ENCODE measurements at places on chromosomes 16 and 17.

DNA sequence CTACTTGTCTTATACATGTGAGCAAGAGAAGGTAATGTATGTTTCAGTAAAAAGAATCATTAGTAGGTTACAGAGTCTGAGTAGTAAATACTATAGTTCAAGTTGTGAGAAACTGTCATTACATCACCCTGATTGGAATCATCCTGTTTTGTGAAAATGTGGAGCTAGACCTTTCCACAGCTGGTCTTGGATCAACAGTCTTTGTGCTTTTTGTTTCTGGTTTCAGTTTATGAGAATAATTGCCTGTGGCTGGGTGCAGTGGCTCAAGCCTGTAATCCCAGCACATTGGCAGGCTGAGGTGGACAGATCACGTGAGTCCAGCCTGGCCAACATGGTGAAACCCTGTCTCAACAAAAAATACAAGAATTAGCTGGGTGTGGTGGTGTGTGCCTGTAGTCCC lies 19.7 kb upstream of the SHISA9 start:
- no peak for DNase-seq

GRCh38 chr17:64067657-64068056 lies 47.2 kb upstream of the ICAM2 start:
- no peak for DNase-seq

GRCh38 chr16:12574721-12575120 lies 229.0 kb downstream of the CPPED1 start:
- DNase-seq: no peak

- DNase-seq: no peak
Observed at GRCh38 chr17:71976011-71976649, 144.7 kb upstream of the SOX9 start.

DNA sequence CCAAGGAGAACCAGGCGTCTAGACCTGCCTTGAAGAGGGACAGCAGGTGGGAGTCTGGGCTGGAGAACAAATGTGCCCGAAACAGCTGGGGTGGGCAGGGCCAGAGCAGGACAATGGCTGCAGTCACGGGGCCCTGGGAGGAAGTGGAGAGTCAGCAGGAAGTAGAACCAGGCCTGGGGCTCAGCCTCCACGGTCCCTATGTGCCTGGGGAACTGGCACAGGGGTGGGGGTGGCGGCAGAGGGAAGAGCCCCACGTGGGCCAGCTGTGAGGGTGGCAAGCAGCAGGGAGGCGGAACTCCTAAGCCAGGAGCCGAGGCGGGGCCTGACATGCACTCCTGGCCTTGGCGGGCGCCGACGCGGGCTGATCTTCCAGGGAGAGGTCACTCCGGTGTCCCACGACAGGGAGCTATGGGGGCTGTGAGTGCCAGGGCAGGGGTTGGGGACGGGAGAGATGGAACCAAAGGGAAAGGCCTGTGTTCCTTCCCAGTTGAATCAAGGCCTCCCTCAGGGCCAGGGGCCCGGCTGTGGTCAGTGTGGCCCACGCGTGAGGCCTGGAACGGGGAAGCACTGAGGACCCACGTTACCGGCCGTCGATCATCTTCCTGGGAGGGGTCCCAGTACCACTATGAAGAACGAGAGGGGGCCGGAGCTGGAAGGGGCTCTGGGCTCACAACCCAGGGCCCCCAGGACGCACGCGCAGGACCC lies 42.7 kb downstream of the TIMM22 start:
- DNase-seq: no peak

- no peak for DNase-seq
Observed at GRCh38 chr17:3641717-3642486, 5.3 kb downstream of the CTNS start.

DNA sequence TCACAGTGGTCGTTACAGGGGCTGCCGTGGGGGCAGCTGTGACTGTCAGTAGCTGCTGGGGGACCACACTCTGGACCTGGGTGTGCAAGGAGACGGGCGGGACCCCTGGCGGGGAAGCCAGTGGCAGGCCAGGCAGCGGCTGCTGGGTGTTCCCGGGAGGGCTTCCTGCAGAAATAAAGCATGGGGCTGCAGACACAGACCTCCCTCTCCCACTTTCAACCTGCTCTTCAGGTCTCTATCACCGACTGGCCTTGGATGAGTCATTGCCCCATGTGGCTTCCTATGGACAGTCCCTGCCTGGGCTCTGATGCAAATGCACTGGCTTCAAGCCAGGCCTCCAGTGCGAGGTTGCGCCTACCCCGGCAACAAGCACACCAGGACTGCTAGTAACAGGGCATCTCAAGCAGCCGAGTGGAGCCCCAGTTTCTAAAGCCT lies 17.2 kb downstream of the SREBF1 start:
- DNase-seq: no peak

GRCh38 chr16:67460961-67461360 lies 20.0 kb downstream of the ATP6V0D1 start:
- no peak for DNase-seq

DNA sequence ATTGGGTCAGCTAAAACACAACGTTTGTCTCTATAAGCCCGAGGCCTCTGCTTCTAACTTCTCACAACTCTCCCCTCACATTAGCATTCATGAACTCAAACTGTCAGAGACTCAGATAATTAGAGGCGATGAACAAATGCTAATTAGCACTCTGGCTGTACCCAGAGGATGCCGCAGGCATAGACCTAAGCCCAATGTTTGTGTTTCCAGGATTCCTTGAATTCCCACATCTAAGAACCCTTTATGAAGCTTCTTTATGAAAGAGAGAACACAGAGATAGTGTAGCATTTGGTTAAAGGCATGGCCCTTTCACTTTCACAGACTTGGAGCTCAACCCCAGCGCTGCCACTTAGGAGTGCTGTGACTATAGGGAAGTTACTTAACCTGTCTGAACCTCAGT lies 512.2 kb downstream of the GRIN2A start:
- no peak for DNase-seq

DNA sequence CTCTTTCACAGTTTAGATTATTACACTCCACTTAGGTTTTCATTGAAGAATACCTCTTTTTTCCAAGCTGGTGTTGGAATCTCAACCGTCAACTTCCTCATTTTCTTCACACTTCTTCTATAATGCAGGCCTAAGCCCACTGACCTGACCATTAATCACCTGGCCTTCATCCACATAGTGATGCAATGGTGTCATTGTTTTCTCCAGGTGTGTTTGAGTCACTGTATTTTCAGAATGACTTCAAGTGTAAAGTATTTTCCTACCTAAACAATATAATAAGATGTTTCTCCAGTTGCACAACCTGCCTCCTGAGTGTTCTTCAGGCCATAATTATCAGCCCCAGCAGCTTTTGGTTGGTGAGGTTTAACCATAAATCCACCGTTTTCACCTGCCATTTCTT lies 1675.1 kb downstream of the TP53TG3F start:
- no peak for DNase-seq

- no peak for DNase-seq
Observed at GRCh38 chr16:77304877-77305276, 105.7 kb downstream of the SYCE1L start.

DNA sequence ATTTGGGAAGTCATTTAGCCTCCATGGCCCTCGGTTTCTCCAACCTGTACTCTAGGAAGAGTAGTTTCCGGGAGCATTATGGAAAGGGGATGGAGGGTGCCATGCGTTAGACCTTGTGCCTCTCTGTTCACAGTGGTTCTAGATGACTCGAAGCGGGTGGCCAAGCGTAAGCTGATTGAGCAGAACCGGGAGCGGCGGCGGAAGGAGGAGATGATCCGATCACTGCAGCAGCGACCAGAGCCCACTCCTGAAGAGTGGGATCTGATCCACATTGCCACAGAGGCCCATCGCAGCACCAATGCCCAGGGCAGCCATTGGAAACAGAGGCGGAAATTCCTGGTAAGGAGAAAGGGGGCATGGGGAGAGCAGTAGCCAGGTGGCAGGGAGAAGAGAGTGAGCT lies 15.9 kb downstream of the NR1D1 start:
- no peak for DNase-seq

- no peak for DNase-seq
Observed at GRCh38 chr17:70968302-70968701, 799.0 kb downstream of the KCNJ2 start.

DNA sequence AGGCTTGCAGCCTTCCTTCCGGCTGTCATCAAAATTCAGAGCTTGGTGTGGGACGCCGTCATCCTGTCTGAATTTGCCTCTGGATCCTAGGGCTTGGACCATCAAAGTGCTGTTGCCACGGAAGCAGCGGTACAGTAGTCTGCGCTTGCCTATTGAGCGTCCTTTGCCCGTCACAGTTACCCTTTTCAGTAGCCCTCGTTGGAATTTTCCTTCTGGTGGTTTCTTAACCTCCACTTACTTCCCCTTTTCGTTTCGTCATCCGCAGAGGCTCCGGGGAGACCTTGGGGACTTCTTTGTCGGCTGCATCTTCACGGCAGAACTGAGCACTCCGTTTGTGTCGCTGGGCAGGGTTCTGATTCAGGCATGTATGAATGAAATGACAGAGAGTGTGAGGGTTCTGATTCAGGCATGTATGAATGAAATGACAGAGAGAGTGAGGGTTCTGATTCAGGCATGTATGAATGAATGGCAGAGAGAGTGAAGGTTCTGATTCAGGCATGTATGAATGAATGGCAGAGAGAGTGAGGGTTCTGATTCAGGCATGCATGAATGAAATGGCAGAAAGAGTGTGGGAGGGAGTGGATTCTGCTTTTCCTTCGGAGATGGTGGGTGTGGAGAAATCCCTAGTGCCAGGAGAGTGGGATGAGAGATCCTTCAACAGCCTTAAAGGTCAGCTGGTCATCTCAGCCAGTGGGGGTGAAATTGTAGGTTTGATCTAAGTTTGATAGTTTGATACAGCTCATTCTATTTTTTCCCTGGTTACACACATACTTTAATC lies 8.0 kb downstream of the TLCD3A start:
- DNase-seq: no peak

GRCh38 chr16:3797904-3798811 lies 80.8 kb upstream of the TRAP1 start:
- no peak for DNase-seq

- no peak for DNase-seq
Observed at GRCh38 chr17:21467739-21468490, 91.8 kb downstream of the KCNJ12 start.

GRCh38 chr17:77366558-77367245 lies 225.9 kb downstream of the SEC14L1 start:
- peak; percentile 65 for DNase-seq

DNA sequence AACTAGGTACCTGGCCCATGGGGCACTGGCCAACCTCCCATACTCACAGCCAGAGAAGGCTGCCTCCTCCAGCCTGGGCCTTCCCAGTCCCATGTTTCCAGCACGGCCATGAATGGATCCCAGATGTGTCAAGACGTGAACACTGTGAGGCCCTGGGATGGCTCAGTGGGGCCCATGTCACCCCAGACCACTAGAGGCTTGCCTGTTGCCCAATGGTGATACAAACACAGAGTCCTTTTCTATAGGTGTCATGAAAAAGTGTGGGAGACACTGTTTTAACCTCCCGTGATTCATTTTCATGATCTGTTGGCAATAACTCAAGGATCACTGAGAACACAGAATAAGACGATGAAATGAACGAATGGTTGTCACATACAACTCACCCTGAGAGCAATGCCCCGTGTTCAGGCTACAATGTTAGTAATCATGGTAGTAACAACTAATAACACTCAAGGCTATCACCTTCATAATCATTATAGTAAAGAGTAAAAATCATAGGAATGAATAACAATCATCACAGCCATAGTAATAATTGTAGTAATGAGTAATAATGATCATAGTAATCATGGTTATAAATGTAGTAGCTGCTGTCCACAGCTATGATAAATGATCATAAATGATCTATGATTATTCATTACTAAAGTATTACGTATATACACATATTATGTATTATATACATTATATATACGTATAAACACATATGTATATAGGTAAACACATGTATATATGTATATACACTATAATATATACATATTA lies 64.0 kb downstream of the DYNLRB2 start:
- DNase-seq: no peak

DNA sequence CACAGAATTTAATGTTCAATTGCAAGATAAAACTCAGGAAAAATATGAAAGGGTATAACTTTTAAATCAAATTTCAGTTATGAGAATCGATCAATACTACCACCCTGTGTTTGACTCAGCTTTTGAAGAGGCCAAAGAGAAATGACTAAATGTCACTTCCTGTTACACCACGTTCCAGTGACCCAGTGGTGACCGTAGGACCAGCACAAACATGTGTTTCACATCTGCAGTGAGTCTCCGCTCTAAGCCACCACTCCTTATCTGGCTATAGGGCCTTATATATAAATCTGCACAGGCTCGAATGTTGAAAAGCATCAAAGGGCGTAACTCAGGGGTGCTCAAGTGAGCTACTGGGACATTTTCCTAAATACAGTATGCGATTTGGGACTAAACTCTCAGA lies 36.1 kb downstream of the CYB5D2 start:
- DNase-seq: no peak

DNA sequence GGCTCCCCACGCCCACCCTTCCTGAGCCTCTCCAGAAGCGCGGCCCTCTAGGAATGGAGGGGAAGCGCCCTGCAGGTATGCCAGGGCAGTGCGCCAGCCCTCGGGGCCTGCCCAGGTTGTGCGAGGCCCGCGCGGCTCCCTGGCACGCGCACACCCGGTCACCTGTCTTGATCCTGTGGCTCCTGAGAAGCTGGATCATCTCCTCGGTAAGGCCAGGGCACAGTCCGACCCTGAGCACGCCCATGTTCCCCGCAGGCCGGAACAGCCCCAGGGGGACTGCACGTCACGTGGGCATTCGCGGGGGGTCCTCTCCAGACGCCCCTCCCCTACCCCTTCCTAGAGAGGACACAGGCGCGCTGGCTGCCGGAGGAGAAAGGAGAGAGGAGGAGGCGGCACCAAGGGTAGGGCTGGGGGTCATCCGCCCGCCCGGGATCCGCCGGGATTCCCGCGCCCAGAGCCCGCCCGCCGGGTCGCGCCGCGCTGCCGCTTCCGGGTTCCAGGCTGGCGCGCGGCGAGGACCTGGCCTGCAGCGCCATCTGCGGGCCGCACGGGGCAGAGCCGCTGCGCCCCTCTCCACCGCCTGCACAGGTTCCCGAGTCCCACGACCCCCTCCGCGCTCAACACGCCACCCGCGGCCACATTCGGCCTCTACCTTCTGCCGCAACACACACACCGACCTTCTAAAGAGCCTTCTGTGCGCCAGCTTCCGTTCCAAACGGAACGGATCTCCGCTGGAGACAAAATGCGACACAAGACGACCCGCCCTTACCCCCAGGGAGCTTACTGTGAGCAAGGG lies at the start of gene RAD51D:
Gene RAD51D, minus strand, starts transcription at position 491 of the 796 bp plus-strand sequence. Its CDS starts 247 bp downstream, at position 244.
- peak; percentile 59 for DNase-seq

- no peak for DNase-seq
Observed at GRCh38 chr17:55748841-55749240, 2.0 kb upstream of the PCTP start.

DNA sequence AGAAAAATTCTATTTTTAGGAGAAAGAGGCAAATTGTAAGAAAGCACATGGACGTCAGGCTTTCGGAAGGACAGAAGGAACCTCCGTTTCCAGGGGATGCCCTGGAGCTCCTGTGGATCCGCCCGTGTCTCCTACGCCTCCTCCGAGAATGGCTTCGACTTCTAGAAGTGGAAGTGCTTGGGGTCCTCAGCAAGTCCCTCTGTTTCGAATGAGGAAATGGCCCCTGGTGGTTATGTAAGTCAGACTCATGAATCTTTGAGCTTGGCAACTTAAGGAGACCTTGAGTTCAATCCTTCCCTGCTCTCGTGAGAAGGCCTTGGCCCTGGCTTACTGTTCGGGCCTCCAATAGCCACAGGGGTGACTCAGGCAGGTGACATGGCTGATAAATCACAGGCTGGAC lies 38.9 kb downstream of the COX4I1 start:
- DNase-seq: no peak
